Stimulated activated CD4-positive, alpha-beta T cell treated with anti-CD3 and anti-CD28 coated beads, Interleukin-1b, Interleukin-23, amount 100 ng/mL, for 1 hour (primary cell): ENCODE measurements at places on chromosomes 7 and 10.

GRCh38 chr10:124222988-124223710 lies 129.8 kb upstream of the CHST15 start:
- no peak for DNase-seq

DNA sequence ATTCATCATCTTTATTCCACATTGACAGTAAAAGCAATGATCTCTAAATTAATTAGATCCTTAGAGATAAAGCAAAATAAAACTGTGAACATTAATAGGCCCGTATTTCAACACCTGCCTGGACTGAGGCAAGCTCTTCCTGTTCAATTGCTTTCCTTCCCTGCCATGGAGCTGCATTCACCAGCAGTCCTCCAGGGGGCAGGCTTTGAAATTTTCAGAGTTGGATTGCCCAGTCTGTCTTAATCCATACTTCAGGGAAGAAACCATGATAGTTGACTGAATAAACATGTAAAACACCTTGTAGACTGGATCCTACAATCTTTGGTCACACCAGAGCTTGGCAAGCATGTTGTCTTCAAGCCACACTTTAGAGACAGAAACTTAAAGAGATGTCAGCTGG lies 936.6 kb downstream of the NRG3 start:
- DNase-seq: no peak

DNA sequence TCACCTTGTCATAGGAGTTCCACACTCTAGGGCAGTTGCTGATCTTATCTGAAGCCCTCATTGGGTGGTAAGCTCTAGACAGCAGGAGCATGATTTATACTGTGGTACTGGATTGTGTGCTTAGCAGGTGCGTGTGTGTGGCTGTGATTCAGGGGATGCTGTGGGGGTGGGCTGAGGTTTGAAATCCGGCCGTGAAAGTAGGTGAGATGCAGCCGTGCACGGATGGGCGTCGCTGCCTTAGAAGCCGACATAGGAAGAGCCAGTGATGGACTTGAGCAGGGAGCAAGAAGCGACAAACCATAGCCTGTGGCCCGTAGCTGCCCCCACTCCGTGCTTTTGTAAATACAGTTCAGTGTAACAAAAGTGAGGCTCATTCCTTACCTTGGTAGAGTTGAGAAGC lies 38.2 kb downstream of the PROSER2 start:
- no peak for DNase-seq

- no peak for DNase-seq
Observed at GRCh38 chr10:121526135-121526790, 72.0 kb downstream of the FGFR2 start.

GRCh38 chr10:109967739-109968088 lies 40.1 kb upstream of the ADD3 start:
- DNase-seq: no peak

GRCh38 chr7:143434660-143435059 lies 8.6 kb upstream of the TAS2R60 start:
- no peak for DNase-seq

- DNase-seq: no peak
Observed at GRCh38 chr10:96496281-96496925, 17.3 kb downstream of the TLL2 start.

DNA sequence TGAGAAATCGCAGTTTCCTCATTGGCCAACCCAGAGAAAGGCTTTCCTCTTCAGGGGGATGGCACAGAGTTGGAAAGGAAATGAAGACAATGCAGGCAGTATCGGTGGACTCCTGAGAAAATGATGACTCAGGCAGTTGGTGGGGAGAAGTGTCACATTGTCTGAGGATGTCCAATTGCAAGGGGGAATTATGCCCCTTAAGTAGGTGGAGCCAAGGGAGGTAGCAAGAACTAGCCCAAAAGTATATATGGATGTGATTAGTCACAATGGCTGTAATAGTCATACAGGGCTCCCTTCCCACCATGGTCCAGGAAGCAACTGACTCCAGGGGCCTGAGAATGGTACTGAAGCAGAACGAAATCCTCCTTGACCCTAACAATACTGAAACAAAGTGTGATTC lies 58.3 kb upstream of the EGFR start:
- no peak for DNase-seq

- DNase-seq: no peak
Observed at GRCh38 chr7:143484119-143484518, 6.4 kb downstream of the TAS2R41 start.
